ENCODE measurements at places on chromosomes 4 and X.

DNA sequence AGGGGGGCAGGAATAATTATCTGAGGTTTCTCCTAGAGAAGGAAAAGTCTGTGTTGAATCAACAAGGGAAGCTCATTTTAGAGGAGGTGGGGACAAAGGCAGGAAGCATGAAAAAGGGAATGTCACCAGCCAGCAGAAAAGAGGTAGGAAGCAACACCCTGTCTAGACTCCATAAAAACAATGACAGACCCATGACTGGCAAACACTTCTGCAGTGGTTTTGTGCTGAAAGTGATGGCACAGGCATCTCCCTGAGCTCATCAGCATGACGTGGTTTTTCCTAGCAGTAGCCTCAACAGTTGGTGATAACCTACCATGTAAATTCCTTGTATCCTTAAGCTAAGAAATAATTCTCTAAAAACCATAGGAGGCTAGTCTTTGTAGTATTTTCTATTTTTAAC is 110.7 kb upstream of the GALNT7 start:
- no peak for DNase-seq

GRCh38 chrX:27254656-27255055 is 208.5 kb downstream of the PPP4R3C start:
- no peak for DNase-seq

GRCh38 chr4:173680278-173680677 is 150.2 kb upstream of the HAND2 start:
- DNase-seq, result no peak

DNA sequence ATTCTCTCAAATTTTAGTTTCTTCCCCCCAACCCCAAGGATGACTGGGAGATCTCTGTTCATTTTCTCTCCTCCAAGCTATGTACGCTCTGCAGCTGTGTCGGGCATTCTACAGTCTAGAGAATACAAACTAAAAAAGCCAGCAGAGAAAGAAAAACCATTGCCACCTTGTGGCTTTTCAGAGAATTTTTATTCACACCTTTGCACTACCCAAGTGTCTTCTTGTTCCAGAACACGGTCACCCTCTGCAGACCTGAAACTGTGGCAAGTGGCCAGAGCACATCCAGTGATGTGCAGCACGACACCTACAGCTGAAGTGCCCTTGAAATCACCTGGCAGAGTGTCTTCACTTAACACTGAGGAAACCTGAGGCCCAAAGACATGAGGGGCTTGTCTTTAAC is 68.6 kb downstream of the CHST7 start:
- no peak for DNase-seq

DNA sequence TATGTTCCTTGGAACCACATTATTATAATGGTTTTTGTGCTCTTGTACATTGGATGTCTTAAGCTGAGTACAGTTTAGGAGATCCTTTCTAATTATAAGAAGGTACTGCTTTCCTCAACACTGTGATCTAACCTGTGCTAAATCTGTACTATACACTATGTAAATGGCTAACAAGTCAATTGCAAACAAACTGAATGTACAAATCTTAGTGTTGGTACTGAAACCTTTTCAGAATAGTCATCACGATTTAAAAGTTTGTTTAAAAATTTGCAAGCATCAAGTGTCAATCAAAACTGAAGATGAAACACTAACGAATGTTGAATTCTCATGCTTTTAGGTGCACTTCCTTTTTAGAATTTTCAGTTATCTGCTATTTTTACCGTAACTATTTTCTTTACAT is 2090.4 kb upstream of the TENM3 start:
- no peak for DNase-seq

DNA sequence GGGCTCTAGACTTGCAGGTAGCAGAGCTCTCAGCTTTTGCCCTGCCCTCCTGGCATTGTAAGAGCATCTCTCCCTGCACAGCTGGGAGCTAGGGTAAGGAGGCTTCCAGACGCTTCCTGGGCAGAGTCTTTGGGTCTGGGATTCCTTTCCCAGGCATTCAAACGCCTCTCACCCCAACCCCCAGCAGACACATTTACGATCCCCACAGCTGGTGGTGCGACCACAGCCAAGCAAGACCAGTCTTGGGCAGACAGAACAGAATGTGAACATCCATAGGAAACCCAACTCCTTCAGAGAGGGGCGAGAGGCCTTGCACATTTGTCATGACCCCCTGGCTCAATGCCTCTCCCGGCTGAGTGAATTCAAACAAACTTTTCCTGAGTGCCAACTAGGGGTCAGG is 38.1 kb upstream of the CD99L2 start:
- no peak for DNase-seq

DNA sequence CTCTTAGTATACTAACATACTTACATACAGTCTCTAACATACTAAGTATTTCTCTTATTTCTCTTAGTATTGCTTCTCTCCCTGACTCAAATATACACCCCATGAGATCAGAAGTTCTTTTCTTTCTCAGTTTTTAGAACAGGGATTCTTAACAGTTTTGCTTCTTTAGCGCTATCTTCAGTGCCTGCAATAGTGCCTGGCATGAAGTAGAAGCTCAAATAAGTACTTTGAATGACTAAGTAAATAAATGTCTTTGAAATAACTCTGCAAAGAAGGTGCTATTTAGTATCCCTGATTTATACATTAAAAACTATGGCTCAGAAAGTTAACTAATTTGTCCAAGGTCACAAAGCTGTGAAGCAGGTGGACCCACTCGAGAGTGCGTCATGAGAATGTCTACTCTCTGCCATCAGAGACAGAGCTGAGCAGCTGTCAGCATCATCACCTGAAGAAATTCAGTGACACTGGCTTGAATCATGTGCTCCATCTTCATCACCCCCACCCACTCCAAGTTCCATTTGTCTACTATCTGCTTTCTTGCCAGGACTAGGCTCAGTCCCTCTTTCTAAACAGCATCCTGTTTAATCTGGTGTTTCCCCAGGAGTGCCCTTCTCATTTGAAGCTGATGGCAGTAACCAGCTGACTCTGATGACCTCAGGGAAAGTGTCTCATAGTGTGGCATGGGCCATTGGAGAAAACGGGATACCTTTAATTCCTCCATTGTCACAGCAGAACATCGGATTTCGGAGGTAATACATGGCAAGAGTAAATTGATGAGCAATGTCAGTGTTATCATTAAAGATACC is 83.1 kb downstream of the CC2D2A start:
- DNase-seq, result no peak

DNA sequence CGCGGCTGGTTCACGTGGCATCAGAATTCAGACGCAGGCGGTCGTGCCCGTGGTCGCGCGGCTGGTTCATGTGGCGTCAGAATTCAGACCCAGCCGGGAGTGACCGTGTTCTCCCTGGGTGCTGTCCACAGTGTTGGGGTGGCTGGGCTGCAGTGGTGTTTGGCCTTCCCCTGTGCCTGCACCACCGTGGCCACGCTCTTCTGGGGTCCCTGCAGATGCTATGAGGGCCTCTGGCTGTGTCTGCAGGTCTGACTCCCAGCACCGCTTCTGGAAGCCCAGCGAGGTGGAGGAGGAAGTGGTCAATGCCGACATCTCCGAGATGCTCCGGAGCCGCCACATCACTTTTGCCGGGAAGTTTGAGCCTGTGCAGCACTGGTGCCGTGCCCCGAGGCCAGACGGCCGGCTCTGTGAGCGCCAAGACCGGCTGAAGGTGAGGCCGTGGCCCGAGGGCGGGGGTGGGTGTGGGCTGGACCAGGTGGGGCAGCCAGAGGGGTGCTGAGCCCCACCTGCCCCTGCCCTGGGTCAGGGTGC is 26.4 kb downstream of the NKX1-1 start:
- DNase-seq, result no peak

GRCh38 chr4:104501290-104501689 is 6.6 kb upstream of the CXXC4 start:
- no peak for DNase-seq

DNA sequence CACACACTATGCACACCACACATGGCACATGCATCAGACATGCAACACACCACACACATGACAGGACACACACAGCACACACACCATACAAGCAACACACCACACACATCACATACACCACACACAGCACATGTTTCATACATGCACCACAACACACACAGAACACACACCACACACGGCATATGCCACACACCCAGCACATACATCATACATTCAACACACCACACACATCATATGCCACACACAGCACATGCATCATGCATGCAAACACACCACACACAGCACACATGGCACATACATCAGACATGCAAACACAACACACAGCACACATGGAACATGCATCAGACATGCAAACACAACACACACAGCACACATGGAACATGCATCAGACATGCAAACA is 80.7 kb upstream of the LRPAP1 start:
- DNase-seq, result no peak

GRCh38 chr4:8063974-8064563 is 94.5 kb downstream of the ABLIM2 start:
- DNase-seq, result no peak

- DNase-seq, result peak; percentile 6
Observed at GRCh38 chr4:13484749-13485221, 645 bp upstream of the RAB28 start.

- no peak for DNase-seq
Observed at GRCh38 chrX:153906126-153906917, 1.8 kb downstream of the AVPR2 start.

GRCh38 chr4:54588404-54588803 is 69.4 kb upstream of the KIT start:
- no peak for DNase-seq

DNA sequence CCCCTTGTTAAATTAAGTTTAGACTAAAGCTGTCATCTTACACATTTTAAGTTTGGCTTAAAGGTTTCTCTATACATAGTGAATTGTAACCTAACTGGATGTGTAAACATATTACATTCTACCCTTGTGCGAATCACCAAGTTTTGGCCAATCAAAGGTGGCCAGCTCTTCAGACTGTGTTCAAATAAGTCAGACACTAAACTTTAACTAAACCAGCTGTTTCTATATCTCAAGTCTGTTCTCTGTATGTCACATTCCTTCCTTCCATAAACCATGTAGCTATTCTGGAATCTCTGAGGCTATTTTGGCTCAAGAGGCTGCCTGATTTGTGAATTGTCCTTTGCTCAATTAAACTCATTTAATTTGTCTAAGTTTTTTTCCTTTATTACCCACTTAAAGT is 6.7 kb downstream of the SULT1B1 start:
- no peak for DNase-seq

DNA sequence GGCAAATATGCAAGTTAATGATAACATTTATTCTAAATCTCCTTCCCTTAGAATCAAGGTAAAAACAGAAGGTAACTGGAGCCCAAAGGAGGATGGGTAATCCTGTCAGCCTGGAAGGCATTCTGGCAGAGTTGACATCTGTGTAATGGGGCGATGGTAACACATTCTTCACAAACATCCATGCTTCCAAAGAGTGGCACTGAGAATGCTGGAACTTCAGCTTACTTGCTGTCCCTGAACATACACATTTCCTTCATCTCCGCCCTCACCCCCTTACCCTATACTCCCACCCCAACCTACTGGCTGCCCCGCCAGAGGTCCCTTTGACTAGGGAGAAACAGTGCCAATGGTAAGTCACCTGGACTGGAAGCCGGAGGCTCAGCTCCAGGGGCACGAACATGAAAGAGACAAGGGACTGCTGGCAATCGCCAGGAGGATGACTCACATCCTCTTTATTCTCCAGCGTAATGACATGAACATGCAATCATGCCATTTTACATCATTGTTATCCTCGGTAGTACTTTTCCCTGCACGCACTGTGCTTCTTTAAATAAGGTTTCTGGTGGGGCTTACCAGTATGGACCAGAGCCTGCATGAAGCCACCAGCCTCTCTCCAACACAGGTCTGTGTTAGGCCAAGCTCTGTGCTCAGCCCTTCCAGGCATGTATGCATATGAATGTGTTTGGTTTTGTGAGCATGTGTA is 694.2 kb upstream of the TENM3 start:
- DNase-seq, result no peak

DNA sequence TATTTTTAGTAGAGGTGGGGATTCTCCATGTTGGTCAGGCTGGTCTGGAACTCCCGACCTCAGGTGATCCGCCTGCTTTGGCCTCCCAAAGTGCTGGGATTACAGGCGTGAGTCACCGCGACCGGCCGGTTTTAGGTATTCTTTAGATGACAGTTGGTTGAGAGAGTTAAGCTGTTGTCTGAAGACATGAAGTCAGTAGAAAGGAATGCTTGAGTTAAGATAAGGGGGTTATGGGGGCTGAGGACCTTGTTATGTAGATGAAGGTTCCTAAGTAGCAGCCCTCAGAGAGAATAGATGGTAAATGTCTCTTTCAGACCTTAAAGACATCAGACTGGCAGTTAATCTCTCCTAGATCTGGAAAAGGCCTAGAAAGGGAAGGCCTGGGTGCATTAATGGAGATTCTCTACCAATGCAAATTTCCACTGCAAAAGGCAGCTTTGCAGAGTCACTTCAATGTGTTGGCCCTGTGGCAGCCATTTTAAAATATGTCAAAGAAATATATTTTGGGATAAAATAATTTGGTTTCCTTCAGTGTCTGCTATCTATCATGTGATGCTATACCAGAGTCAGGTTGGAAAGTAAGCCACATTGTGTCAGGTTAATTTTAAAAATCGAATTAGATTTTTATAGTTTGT is 6.4 kb upstream of the ZNF674 start:
- DNase-seq, result no peak

GRCh38 chr4:76663824-76664223 is 228.8 kb downstream of the SHROOM3 start:
- DNase-seq, result no peak

DNA sequence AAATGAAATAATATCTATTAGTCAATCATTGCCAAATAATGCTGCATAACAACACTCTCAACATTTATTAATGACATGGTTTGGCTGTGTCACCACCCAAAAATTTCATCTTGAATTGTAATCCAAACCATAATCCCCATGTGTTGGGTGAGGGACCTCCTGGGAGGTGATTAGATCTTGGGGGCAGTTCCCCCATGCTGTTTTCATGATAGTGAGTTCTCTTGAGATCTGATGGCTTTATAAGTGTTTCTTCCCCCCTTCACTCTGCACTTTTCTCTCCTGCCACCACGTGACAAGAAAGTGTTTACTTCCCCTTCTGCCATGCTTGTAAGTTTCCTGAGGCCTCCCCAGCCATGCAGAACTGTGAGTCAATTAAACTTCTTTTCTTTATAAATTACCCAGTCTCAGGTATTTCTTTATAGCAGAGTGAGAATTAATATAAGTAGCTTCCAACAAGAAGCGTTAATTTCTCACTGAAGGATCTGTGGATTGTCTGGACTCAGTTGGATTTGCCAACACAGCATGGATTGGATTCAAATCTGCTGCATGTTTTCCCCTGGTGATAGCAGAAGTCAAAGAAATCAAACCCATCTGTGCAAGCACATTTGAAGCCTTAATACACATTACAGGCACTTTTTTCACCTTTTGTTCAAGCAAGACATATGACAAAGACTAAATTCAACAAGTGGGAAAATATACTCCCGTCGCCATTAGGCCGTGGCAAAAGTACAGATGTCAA is 216.6 kb downstream of the PDGFC start:
- DNase-seq, result no peak
